ENCODE measurements at places on chromosomes 4 and X. TPM values are rescaled to one million over a fixed set of nuclear protein-coding genes. Genes with fewer than 3 reads are reported as not detected.

The STARD8 gene
- total RNA-seq: 2.4 TPM

The GAGE1 gene
- total RNA-seq: not detected

The ESX1 gene
- total RNA-seq: not detected

The SPANXN3 gene
- not detected for total RNA-seq

The BMPR1B gene
- not detected for total RNA-seq

The MSX1 gene
- 11.9 TPM for total RNA-seq

The POLN gene
- total RNA-seq: 0.61 TPM

The SPANXA2 gene
- total RNA-seq: 0.68 TPM

The IL15 gene
- 6.4 TPM for total RNA-seq

The EPHA5 gene
- total RNA-seq: not detected

The TMEM35A gene
- not detected for total RNA-seq

The GABRQ gene
- 0.11 TPM for total RNA-seq

The CSAG1 gene
- not detected for total RNA-seq

The PSAPL1 gene
- total RNA-seq: not detected

The KCNIP4 gene
- not detected for total RNA-seq

The GPM6B gene
- total RNA-seq: not detected

The NFKB1 gene
- total RNA-seq: 35.0 TPM

The IBSP gene
- total RNA-seq: 0.19 TPM

The PDCL2 gene
- not detected for total RNA-seq

The CENPE gene
- 46.6 TPM for total RNA-seq

The GUCY1A1 gene
- total RNA-seq: not detected

The INTS6L gene
- total RNA-seq: 3.9 TPM

The FHIP1A gene
- 3.0 TPM for total RNA-seq

All from SJSA1 (cell line).